ENCODE measurements at places on chromosomes 16 and 17.

DNA sequence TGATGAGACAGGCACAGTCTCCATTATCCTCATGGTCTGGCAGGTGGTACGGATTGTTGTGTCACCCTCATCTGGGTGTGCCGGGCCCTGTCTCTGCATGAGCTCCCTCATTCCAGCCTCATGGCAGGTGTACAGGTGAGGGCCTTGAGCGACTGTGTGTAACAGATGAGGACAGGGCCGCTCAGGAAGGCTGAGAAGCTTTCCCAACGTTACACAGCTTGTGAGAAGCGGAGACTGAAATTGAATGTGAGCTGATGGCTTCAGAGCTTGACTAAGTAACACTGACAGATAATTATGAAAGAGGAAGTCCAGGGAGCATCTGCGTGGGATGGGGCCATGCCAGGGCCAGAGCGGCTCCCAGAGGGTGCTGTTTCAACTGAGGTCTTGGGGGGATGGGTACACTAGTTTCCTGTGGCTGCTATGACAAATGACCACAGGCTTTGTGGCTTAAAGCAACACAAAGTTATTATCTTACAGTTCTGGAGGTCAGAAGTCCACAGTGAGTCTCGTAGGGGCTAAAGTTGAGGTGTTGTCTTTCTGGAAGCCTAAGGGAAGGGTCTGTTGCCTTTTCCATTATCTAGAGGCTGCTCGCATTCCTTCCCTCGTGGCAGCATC, 36.7 kb downstream of the CMIP start:
- no peak overlapping the region for H3K4me3 ChIP-seq
- peak; percentile 79 for DNase-seq

DNA sequence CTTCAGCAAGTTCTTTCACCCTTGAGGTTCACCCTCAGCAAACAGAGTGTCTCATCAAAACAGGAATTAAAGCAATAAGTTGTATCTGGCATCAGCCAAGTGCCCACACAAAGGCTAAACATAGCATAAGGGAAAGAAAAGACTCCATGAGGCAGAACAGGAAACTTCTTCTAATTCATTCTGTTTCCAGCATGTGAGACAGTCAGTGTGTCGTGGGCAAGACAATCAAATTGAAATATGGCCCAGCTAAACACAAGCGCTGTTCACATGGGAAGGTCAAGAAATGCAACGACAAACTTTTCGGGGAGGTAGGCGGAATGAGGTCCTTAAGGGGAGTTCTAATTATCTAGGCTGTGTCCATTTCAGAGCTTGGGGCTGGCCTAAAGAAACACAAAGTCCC, 393.4 kb downstream of the HAPSTR1 start:
- no peak for DNase-seq
- H3K4me3 ChIP-seq = no peak overlapping the region
- no peaks in the 10 kb centered on the region for H3K4me1 ChIP-seq
- no peaks in the 10 kb centered on the region for H3K36me3 ChIP-seq
- H3K27ac ChIP-seq = no peak overlapping the region

DNA sequence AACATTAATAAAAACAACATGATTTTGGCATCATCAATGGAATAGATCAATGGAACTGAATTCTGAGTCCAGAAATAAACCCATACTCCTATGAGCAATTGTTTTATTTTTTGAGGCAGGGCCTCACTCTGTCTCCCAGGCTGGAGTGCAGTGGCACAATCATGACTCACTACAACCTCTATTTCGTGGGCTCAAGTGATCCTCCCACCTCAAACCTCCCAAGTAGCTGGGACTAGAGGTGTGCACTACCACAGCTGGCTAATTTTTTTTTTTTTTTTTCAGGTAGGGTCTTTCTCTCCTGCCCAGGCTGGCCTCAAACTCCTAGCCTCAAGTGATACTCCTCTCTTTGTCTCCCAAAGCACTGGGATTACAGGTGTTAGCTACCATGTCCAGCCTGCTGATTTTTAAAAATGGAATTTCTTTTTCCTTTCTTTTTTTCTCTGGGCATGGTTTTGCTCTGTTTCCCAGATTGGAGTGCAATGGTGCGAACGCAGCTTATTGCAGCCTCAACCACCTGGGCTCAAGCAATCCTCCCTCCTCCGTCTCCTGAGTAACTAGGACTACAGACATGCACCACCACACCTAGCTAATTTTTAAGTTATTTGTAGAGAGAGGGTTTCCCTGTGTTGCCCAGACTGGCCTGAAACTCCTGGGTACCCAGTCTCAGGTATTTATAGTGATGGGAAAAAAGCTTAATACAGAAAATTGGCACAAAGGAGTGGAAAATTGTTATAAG, 7.3 kb upstream of the PRDM7 start:
- H3K4me3 ChIP-seq = no peak overlapping the region
- no peaks in the 10 kb centered on the region for H3K36me3 ChIP-seq
- H3K27me3 ChIP-seq = no peaks in the 10 kb centered on the region
- no peak for DNase-seq
- H3K4me1 ChIP-seq = no peaks in the 10 kb centered on the region

- H3K27me3 ChIP-seq = no peaks in the 10 kb centered on the region
- no peak overlapping the region for H3K4me3 ChIP-seq
- H3K4me1 ChIP-seq = no peaks in the 10 kb centered on the region
- no peaks in the 10 kb centered on the region for H3K36me3 ChIP-seq
Observed at GRCh38 chr17:29954405-29954804, 13.0 kb downstream of the EFCAB5 start.

GRCh38 chr17:82303944-82304808, 13.2 kb downstream of the CD7 start:
- no peaks in the 10 kb centered on the region for H3K4me1 ChIP-seq
- H3K27me3 ChIP-seq = no peaks in the 10 kb centered on the region
- DNase-seq = no peak

DNA sequence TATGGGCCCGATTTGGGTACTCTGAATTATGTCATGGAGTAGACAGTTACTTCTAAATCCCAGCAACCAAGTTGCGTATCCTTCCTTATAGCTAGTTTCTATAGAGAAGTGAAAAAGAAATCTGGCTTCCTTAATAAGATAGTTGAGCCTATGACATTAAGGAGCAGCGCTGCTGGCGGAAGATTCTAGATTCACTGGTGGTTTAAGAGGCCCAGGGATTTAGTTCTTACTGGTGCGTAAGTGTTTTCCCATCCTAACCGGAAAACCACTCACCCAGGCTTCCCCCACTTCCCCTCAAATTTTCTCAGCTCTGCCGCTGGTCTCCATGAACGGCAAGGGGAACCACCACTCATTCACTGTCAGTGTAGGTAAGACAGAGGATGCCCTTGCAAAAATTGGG, 230.4 kb downstream of the CPPED1 start:
- H3K4me1 ChIP-seq = no peaks in the 10 kb centered on the region
- H3K36me3 ChIP-seq = no peaks in the 10 kb centered on the region
- DNase-seq = no peak
- no peak overlapping the region for H3K27ac ChIP-seq
- no peak overlapping the region for H3K4me3 ChIP-seq

DNA sequence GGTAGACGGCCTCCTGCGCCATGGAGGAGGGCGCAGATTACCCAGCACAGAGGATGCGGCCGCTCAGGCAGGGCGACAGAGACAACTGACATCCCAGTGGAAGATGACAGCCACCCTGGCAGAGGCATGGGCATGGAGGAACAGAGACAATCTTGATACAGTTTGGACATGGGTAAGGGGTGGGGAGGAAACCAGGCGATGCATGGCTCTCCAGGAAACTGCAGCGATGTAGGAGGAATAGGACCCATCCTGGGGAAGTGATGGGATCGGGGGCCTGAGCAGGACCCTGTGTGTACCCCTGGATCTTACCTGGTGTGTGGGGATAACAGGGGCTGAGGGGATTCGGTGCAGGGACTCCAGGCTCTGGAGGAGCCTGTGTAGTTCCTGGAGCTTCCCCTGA, 4.6 kb downstream of the OSBPL7 start:
- H3K27me3 ChIP-seq = no peaks in the 10 kb centered on the region
- peaks cover 8% of the 10 kb centered on the region for H3K4me1 ChIP-seq
- H3K27ac ChIP-seq = no peak overlapping the region
- H3K4me3 ChIP-seq = no peak overlapping the region
- DNase-seq = no peak

DNA sequence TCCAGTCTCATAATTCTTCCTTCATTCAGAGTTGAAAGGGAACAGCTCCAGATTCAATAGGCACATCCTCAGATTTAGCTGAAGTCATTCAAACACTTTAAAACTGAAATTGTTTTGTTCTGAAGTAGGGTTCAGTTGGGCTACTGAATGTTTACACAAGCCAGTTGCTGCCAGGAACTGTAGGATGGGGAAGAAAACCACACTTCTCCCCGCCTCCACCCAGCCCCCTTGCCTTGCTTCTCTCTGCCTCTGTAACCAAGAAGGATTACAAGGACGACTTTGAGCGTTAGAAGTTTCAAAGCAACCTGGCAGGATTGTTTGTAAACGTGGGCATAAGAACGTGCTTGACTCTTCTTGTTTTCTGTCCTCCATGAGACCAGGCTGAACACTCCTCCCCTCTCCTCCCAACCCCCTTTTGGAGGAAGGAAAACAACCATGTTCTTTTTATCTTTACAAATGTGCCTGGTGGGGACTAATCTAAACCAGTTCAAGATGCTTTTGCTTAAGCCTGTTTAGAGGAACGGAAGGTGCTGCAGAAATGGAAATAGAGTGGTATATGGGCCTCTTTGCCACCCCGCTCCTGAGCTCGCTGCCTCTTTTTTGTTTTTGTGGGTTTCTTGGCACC, 287.9 kb downstream of the FTO start:
- H3K36me3 ChIP-seq = no peaks in the 10 kb centered on the region
- no peak overlapping the region for H3K27ac ChIP-seq
- no peaks in the 10 kb centered on the region for H3K27me3 ChIP-seq

DNA sequence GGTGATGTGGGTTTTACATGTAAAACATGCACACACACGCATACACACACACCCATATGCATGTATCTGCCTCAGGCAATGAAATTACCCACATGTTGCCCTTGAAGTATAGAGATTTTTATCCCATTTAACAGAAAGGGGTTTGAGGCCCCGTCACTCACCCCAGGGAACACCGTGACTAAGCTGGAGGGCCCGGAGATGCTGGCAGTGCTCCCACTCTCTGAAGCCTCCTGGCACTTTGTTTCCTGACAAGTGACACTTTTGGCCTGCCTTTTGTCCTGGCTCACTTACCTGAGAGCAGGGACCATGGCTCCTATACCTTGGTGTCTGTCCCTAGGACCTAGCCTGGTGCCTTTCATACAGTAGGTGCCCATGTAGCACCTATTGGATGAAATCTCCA, 50.0 kb upstream of the TNRC6C start:
- no peak overlapping the region for H3K4me3 ChIP-seq
- no peak for DNase-seq
- H3K27me3 ChIP-seq = no peaks in the 10 kb centered on the region
- no peaks in the 10 kb centered on the region for H3K36me3 ChIP-seq
- H3K4me1 ChIP-seq = no peaks in the 10 kb centered on the region

DNA sequence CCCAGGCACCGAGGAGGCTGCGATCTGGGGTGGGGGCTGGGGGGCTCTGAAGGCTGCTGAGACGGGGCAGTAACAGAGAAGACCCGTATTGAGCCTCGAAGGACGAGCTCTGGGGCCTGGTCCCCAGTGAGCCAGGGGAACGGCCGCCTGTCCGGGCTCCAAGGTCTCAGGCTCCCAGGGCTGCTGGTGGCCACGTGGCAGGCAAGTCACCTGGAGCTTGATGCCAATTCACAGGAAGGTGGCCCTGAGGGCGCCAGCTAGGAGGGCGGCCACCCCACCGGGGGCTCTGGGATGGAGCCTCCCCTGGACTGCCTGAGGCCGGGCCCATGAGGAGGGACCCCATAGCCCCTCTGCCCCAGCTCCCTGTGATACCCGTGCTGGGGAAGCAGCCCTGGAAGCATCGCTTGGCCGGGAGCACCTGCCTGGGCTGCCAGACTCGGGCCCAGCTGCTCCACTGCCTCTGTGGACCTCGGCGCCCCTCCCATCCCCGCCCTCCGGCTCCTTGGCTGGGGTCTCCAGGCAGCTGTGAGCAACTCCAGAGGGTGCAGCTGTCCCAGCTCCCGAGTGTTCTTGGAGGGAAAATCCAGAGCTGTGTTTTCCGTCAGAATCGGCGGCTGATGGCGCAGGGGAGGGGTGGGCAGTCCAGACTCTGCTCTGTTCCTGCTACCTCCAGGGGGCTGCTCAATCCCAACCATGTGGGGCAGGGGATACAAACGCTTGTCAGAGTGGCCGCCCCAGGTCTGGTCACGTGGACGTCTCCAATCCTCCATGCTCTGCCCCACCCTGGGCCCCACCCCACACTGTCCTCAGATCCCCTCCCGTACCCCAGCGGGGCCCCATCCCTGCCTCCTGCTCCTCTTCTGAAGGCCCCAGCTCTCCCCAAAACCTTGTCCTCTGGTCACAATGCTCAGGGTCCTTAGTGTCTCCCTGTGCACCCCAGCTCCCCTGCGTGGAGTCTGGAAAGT, 67.2 kb upstream of the GNG13 start:
- no peaks in the 10 kb centered on the region for H3K4me1 ChIP-seq
- no peak for DNase-seq
- no peak overlapping the region for H3K27ac ChIP-seq
- H3K27me3 ChIP-seq = no peaks in the 10 kb centered on the region

DNA sequence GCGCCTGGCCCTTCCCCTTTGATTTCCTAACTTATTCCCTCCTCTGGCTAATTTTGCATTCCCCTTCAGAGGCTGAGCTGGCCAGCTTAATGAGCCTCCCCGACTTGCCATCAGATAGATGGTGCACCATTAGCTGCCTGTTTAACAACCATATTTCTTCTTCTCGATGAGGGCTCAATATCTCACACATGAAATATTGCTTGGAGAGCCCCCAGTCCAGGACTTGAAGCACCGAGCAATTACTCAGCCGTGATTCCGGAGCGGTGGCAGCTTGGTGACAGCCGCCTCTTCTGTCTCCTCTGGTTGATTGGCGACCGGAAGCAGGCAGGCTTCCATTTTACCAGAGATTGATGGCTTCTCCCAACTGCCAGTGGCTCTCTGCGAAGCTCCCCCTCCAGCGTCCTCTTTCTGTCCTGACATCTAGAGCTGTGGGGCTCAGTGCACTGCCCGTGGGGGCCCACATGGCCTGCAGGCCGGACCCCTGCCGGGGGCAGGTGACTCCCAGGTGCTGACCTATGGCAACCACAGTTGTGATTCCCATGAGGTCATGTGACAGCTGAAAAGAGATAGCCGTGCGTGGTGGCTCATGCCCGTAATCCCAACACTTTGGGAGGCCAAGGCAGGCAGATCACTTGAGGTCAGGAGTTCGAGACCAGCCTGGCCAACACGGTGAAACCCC, 133.7 kb upstream of the SEC14L1 start:
- no peaks in the 10 kb centered on the region for H3K27me3 ChIP-seq
- H3K4me3 ChIP-seq = no peak overlapping the region
- no peaks in the 10 kb centered on the region for H3K4me1 ChIP-seq
- DNase-seq = no peak

GRCh38 chr17:17877529-17878358, 41.0 kb upstream of the SREBF1 start:
- H3K4me1 ChIP-seq = peaks cover 25% of the 10 kb centered on the region
- peak; percentile 92 for DNase-seq
- H3K27me3 ChIP-seq = no peaks in the 10 kb centered on the region
- H3K27ac ChIP-seq = peak overlapping the region; percentile 87
- peaks cover 29% of the 10 kb centered on the region for H3K36me3 ChIP-seq
- no peak overlapping the region for H3K4me3 ChIP-seq

Data from ascending aorta (tissue), 2 donors.